ENCODE measurements at places on chromosomes 3 and 15.

DNA sequence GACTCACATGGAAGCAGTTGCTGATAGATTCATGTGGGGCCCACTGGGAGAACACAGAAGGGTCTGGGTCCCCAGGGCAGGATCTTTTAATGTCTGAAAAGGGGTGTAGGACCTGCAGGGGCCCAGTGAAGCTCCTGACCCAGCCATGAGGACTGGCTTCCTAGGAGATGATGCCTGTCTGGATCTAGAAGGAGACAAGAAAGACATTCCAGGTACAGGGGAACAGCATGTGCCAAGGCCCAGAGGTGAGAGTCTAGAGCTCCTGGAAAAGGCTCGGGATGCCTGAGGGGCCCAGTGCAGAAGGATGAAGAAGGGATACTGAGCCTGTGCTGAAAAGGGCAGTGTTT lies 4.7 kb upstream of the SEMA3F start:
- no peak for DNase-seq

DNA sequence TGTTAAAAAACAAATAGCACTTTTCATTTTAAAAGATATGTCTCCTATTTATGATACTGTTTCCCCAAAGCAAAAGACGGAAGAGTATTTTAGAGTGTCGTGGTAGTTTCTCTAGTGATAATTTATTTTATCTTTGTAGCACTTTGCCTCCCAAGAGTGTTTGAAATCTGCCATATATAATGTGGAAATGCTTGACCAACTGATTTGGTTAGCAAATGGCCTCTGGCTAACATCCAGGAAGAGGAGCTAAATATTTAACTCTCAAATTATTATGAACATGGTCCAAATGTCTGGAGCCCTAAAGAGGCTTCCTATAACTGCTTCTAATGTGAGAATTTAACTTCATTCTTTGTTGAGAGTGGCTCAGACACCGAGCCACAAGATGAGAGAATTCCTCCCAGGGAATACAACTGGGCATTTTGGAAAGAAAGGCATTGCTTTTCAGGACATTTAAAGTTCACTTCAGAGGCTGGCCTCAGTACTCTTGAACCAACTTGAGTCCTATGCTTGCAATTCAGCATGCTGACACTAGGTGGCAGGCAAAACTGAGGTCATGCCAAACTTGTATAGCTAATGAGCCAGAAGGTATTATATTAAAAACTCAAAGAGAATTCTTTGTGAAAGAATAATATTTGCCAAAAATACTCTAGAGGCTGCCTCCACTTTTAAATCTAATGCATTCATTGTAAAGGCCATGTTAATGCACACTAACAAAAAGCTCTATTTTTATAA lies 104.5 kb downstream of the RARB start:
- no peak for DNase-seq

DNA sequence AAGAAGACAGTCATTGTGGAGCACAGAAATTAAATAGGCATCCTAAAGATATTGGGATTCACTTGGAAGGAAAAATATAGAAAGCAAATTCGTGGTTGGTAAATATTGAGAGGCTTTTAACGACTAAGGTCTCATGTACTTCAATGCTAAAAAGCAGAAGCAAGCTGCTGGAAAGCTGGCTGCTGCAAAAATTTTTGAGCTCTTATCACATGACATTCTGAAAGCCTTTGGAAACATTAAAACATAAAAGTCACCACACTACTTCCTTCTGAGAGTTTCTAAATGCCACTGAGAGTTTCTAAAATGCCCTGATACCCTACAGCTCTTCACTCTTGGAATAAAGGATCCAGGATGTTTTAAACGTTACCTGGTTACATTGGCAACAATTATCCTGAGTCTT lies 39.0 kb upstream of the CBLB start:
- DNase-seq, result no peak

GRCh38 chr3:77825001-77825827 lies 785.3 kb downstream of the ROBO2 start:
- DNase-seq, result no peak

GRCh38 chr3:177665122-177665808 lies 468.0 kb upstream of the TBL1XR1 start:
- no peak for DNase-seq

DNA sequence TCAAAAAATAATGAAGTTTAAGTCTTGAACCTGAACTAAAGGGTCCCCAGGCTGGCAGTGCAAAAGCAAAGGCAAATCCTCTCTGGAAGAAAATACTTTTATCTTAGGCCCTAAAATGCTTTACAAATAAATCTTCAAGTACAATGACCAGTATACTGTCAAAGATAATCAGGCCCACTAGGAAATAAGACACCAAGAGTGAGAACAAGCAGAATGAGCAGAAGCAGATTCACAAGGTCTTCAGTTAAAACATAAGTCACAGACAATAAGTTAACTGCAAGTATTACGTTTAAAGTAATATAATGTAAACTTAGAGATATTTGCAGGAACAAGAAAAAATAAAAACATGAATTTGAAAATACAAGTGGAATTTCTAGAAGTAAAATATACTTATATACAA lies 42.2 kb upstream of the IGSF10 start:
- DNase-seq, result no peak

DNA sequence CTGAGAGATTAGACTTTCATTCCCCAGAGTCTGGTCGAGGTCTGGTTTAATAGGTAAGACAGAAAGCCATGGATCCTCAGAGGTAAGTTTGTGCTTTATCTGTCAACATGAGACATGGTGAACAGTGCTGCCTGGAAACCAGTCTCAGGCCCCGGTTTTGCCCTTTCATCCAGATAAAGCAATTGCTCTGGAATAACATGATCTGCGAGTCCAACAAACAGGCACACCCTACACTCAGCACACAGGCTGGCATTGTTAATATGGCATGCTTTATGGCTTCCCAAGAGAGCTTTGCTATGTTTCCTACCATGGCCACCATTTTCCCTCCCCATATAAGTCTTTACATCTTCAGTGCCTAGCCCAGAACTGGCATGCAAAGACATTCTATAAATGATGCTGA lies 30.1 kb upstream of the MNS1 start:
- no peak for DNase-seq

GRCh38 chr3:74824366-74824765 lies 209.9 kb upstream of the CNTN3 start:
- no peak for DNase-seq

DNA sequence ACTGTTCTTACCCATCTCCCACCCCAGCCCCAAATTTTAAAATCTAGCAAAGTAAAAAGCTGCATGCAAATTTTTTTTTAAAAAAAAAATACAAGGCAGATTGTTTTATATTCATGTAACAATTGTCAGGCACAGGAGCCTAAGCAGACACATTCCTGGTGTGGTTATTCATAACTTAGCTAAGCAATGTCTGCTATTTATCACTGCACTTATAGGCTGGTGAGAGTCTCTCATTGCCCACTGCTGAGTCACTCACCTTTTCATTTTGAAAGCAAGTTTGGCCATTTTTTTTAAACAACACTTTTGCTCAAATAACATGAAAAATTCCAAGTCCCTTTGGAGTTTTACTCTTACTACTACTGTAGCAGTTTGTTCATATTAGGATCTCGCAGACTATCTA lies 413.9 kb downstream of the RBMS3 start:
- DNase-seq, result no peak

GRCh38 chr3:127789990-127790881 lies 32.1 kb downstream of the MGLL start:
- DNase-seq, result no peak

GRCh38 chr3:119289404-119289770 lies 4.8 kb upstream of the ARHGAP31 start:
- no peak for DNase-seq

GRCh38 chr3:162704799-162705385 lies 1208.3 kb downstream of the OTOL1 start:
- DNase-seq, result no peak

DNA sequence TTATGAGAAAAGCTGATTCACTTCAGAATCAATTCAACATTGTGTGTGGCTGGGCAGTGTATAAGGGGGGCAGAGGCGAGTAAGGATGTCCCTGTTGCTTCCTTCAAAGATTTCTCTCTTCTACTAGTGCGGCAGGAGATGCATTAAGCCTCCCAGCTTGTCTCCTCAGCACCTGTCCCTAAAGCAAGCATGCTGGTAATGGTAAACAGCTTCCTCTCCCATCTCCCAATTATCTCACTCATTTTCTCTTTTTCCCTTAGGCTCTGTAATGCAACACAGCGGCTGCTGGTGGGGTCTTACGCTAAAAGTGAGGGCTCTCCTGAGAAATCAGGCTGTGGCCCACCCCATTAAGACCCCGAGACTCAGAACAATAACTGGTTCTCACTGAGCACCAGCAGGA lies 306.4 kb upstream of the ROPN1 start:
- DNase-seq, result no peak

GRCh38 chr15:85005319-85005718 lies 23.7 kb downstream of the PDE8A start:
- no peak for DNase-seq

- DNase-seq, result no peak
These were observed 29.6 kb downstream of the LMLN start for GRCh38 chr3:197989651-197990050.

GRCh38 chr15:42453826-42454225 lies 37.1 kb downstream of the ZNF106 start:
- DNase-seq, result no peak

- no peak for DNase-seq
These were observed 348.6 kb upstream of the GRM7 start for GRCh38 chr3:6512172-6512800.

GRCh38 chr15:29451201-29451781 lies 181.7 kb upstream of the NSMCE3 start:
- DNase-seq, result no peak

DNA sequence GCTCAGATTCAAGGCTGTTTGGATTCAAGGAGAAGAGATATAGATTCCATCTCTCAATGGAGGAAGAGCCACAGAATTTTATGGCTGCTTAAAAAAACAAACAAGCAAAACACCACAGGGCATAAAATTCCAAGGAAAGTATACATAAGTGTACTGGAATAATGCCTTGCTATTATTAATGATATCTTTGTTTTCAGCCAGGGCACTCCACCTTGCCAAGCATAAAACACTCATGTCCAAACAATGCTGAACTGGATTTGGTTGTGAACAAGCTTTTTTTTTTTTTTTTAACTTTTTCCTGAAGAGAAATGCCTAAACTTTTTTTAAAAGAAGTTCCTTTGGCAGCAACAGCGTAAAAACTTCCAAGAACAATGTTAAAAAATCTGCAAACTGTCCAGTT lies 4.8 kb upstream of the CLSTN2 start:
- DNase-seq, result no peak
